Fibroblast of mammary gland (primary cell): ENCODE measurements at places on chromosomes 13 and 19.

- peak; percentile 81 for DNase-seq
Observed at GRCh38 chr13:78121459-78122348, 203.1 kb upstream of the EDNRB start.

- DNase-seq, result no peak
Observed at GRCh38 chr19:45773384-45773783, 4.3 kb upstream of the SIX5 start.

DNA sequence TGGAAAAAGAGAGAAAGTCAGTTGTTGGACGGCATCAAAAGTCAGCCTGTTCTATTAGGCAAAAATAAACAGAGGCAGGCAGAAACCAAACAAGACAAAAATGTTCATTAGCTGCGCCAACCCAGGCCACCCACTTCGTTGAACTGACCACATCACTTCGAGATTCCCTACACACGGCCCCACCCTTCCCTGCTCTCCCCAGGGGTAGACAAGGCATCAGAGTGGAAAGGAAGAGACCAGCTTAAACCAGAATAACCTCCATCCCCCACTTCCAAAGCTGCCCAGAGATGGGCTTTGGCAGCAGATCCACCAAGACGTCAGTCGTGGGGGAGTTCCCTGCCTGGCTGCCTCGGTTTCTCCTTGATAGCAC is 204.6 kb upstream of the TSHZ3 start:
- DNase-seq, result no peak

DNA sequence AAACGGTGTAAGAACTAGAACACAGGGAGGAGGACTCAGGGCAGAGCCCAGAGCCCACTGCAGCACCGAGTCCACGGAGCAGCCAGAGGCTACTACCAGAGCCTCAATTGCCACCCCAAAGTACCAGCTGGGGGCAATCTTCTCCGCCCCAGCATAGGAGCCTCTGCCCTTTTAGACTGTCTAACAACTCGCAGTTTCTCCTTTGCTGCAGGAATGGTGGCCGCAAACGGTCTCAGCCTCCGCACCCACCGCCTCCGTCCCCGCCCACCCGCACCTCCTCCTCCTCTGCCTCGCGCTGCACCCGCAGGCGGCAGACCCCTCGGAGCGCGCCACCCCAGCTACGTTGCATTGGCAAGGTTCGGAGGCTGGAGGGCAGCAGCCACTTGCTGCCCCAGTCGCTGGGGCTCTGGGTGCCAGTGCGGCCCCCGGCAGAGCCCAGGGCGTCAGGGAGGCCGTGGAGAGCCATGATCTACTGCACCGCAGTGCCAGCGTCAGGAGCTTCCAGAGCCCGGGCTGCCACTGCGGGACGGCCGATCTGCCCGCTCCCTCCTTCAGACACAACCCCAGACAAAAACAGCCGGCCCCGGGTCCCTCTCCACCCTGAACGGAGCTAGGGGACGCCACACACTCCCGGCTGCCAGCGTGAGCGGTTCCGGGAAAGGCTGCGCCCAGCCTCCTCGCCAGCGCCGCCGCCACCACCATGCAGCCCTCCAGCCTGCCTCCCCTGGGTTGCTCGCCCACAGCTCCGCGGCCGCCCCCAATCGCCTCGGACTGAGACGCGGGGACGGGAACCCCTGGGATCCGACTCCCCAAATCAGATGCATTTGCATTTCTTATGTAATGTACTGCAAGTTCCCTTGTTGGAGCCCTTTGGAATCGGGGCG is 1.8 kb downstream of the FGF14 start:
- DNase-seq, result peak; percentile 19
